RWPE2 (cell line): ENCODE measurements at places on chromosomes 7 and 10.

GRCh38 chr10:22364407-22365140, 19.3 kb downstream of the SPAG6 start:
- no peak for DNase-seq

- DNase-seq: no peak
Observed at GRCh38 chr10:9634466-9634865, 1383.2 kb upstream of the CELF2 start.

DNA sequence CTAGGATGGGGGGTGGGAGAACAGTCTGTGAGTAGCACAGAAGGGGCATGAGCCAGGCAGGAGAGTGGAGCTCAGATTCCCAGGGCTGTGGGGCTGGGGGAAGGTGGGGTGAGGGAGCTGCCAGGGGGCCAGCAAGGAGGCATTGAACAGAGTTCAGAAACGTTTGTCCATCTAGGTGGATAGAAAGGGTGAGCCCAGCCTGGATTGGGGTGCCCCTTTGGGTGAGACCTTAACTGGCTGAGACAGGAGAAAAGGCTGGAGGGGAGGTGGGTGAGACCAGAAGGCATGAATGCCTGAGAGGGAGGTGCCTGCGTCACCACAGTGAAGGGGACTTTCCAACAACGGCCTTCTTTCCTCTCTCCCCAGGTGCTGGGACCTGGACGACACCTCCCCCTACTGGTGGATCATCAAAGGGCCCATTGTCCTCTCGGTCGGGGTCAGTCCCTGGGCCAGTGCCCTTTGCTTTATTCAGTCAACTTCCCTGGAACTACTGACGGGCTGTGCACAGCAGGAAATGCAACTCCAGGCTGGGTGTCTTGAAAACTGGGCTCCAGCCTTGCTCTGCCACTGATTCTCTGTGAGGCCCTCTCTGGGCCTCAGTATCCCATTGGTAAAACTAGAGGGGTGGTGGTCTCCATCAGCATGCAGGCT, 11.0 kb downstream of the GHRHR start:
- DNase-seq: no peak

DNA sequence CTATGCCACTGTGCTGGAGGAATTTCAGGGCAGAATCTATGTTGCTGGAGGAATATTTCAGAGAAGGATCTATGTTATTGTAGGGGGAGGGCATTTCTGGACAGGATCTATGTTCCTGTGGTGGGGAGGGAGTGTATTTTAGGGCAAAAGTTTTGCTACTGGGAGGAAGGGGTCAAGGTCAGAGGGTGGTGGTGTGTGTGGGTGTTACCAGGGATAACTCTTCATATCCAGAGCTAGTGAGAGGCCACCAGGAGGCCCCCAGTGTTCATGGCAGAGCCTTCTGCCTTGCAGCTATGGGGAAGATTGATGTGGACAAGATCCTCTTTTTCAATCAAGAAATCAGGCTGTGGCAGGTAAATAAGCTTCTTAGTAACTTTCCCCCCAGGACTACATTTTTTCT, 2.0 kb upstream of the STRA8 start:
- no peak for DNase-seq
